ENCODE measurements at places on chromosomes 7 and 10. TPM values are rescaled to one million over a fixed set of nuclear protein-coding genes. Genes with fewer than 3 reads are reported as not detected.

- no peak for DNase-seq
Measured at GRCh38 chr7:129240119-129240820, 15.4 kb downstream of the AHCYL2 start.

DNA sequence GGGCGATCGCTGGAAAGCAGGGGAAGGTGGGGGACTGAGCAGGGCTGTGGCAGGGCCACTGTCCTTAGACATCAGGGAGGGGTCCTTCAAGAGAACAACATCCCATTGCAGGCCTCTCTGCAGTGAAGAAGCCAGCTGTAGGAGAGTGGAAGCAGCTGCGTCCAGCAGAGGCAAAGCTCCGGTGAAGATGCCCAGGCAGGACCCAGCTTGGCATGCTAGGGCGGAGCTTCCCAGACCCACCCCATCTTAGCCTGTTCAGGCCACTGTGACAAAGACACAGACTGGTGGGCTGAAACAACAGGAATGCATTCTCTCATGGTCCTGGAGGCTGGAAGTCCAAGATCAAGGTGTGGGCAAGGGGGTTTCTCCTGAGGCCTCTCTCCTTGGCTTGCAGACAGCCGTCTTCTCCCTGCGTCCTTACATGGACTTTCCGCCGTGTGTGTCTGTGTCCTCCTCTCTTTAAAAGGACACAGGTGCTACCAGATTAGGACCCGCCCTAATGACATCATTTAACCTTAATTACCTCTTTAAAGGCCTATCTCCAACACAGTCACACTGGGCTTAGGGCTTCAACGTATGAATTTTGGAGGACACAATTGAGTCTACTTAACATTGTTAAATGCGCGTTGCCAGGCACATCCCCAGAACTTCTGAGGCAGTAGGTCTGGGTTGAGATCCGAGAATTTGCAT, 178.1 kb upstream of the GRB10 start:
- DNase-seq = no peak

- DNase-seq = no peak
Measured at GRCh38 chr10:75032813-75033212, 78.6 kb upstream of the SAMD8 start.

HSPA12A gene
- total RNA-seq = 15.9 TPM

WEE2 gene
- total RNA-seq = not detected

STEAP1 gene
- total RNA-seq = 1.2 TPM

GRCh38 chr10:123906296-123906695, 14.7 kb upstream of the CPXM2 start:
- DNase-seq = no peak

Measured in Right ventricle myocardium superior (tissue), 1 donor.